ENCODE measurements at places on chromosomes 6 and 20.

- DNase-seq: no peak
Observed at GRCh38 chr6:35044761-35045421, 96.2 kb downstream of the TCP11 start.

GRCh38 chr6:29603456-29603855, 18.5 kb downstream of the OR2H2 start:
- DNase-seq: no peak

DNA sequence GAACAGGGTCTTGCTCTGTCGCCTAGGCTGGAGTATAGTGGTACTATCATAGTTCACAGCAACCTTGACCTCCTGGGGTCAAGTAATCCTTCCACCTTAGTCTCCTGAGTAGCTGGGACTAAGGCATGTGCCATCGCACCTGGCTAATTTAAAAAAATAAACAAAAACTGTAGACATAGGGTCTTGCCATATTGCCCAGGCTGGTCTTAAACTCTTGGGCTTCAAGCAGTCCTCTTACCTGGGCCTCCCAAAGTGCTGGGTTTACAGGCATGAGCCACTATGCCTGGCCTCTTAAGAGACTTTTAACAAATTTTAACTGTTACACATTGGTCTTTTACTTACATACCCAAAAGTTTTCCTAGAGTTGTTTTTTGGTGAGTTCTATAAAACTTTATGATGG, 12.4 kb downstream of the CD2AP start:
- DNase-seq: no peak

DNA sequence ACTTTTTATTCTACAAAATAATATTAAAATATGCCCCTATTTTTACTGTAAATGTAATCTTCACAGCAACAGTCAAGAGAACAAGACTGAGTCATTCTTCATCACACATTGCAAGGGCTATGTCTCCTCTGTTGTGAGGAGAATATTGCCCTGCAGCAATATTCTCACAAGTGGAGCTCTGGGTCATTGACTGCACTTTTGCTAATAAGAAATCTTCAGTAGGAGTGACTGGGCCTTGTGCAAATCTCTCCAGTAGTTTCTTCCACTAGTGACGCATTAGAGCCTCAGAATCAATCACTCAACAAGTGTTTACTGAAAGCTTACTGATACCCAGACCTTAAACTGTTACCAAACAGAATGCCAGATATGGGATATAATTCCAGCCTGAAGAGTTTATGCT, 49.1 kb downstream of the LAMA2 start:
- DNase-seq: no peak

DNA sequence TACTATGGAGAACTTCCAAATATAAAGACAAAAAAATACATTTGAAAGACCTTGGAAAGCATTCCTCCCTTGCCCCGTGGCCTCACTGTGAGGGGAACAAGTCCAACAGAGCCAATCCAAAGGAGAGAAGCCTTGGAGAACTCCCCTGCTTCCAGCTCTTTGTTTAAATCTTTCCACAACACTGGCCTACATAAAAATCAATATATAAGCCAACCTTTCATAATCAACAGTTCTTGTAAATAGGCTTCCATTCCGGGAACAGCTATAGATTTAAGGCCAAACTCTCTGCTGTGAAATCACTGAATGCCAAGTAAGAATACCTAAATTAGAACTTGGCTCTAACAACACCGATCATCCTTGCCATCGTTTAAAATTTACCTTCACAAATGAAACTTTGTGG, 242.1 kb downstream of the HACE1 start:
- no peak for DNase-seq

All from NCI-H1417 treated with DMSO at 0.1 percent for 48 hours (cell line).